ENCODE measurements at places on chromosomes 7 and 10.

DNA sequence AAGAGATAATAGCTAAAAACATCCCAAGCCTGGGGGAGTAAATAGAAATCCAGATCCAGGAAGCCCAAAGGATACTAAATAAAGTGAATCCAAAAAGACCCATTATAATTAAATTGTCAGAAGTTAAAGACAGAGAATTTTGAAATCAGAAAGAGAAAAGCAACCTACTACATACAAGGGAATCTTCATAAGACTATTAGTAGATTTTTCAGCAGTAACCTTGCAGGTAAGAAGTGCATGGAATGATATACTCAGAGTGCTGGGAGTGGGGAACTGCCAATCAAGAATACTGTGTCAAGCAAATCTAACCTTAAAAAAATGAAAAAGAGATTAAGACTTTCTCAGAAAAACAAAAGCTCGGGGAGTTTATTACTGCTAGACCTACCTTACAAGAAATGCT is 13.2 kb upstream of the GIMAP1 start:
- DNase-seq: no peak

DNA sequence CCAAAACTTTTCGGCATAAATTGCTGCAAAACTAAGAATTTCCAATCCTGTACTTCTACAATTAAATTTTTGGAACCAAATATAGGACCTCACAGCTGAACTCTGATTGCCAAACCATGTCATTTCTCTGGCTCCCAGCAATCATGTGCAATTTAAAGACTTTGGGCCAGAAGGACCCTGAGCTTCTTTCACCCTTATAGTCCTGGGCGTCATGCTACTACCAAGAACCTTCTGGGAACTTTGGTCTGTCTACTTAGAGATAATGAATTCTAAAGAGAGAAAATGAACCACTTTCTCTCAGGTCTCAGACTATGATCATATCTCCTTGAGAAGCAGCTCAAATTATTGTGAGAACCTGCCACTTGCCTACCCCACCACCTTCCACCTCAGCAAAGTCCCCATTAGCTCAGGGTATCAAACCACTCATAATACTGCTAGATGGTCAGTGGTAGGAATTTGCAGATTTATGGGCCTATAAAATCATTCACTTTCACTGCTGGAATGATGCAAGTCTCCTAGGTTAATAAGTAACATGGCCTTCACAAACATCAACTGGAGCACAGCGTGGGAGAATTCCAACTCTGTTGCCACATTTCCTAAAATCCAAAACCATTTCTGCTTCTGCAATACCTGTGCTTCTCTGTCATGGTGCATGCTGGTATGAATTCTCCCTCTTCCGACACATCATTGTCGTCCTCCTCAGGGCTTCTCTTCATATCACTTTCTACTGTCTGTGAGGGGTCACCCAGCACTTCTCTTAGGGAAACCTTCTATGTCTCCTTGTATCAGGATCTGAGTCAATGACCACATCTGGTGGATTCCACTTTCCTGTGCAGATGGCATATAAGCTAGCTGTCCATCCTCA is 6.6 kb upstream of the WDR91 start:
- no peak for DNase-seq

DNA sequence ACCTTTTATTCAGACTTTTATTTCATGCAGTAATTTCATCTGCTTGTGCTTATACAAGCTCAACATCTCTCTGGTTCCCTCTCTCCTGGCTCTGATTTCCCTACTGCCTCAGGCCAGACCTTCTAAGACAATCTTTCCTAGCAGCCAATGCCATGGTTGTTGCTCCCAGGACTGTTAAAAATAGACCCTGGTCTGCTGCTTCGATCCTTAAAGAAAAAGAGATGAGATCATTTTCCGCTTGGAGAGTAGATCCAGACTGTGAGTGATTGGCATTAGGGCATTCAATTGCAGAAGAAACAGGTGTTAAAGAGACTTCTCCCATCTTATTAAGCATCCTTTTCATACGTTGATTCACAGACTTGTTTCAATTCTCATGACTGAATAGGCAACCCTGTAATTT is 68.4 kb upstream of the ITGB1 start:
- DNase-seq: no peak

- no peak for DNase-seq
Measured at GRCh38 chr7:43044511-43044910, 67.9 kb upstream of the HECW1 start.

GRCh38 chr7:45099891-45100760 is 11.4 kb upstream of the NACAD start:
- DNase-seq: no peak

DNA sequence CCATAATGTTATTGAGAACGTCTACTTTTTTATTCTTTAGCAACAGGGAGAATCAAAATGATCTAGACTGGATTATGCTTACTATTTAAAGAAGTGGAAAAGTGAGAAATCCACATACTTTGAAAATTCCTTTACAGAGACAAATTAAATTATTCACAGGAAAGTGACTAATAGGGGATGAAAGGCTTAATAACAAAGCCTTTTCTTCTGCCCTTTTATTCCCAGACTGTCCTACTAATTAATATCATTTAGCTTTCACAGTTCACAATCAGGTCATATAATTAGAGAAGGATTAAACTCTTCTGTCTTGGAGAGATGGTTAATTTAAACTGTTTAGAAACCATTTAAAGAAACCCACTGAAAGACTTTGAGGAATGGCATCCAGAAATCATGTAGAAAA is 58.8 kb downstream of the ARL4A start:
- no peak for DNase-seq

DNA sequence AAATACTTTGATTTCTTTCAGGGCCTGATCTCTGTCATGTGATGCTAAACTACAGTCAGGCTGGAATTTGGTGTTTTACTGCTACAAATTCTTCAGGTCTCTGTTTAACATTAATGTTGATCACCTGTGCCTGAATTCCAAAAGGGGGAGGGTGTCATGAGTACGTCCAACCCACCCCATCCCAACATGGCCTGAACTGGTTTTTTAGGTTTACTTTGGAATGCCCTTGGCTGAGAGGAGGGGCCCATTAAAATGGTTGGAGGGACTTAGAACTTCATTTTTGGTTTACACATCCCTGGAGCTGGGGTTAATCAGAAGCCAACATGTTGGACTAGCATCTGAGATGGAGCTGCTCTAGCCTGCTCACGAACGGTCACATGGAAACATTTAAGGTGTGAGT is 60.8 kb upstream of the CFAP46 start:
- no peak for DNase-seq

- no peak for DNase-seq
Measured at GRCh38 chr7:2443491-2443890, 32.7 kb downstream of the GRIFIN start.

GRCh38 chr7:31058122-31058521 is 6.0 kb downstream of the ADCYAP1R1 start:
- no peak for DNase-seq

Measured in CD4-positive, alpha-beta T cell treated with Interleukin-15 for 4 hours (primary cell).